Fibroblast of skin of back (primary cell): ENCODE measurements at places on chromosomes 1 and 21.
A peak's percentile ranks its signal among the peaks of the same experiment; 100 is the strongest.

DNA sequence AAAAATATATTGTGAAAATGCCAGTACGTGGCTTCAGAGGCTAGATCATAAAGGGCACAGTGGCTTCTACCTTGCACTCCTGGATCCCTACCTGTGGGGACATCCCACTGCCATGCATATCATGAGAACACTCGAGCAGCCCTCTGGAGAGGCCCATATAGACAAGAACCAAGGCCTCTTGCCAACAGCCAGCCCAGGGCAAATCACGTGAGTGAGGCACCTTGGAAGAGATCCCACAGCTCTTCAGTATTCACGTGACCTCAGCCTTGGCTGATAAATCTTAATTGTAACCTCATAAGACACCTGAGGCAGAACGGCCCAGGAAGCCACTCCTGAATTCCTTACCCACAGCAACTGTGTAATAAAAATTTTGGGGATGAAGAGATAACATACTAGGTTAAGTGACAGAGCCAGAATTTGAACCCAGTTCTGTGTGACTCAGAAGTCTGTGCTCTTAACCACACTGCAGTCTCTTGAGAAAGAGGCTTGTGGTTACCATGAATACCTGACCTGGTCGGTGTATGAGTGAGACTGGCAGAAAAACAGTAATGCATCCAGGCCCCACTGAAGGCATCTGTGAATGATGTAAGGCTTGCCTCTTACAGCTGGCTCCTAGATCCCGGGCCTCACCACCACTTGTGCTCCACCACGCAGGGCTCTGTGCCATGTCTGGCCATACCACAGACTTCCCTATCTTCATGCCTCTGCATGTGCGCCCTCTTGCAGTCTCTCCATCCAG, 6.9 kb upstream of the A3GALT2 start:
- DNase-seq: peak; percentile 86

- DNase-seq: no peak
Observed at GRCh38 chr1:50666849-50667248, 243.6 kb upstream of the DMRTA2 start.

- no peak for DNase-seq
Observed at GRCh38 chr1:179300112-179300511, 6.5 kb downstream of the SOAT1 start.

DNA sequence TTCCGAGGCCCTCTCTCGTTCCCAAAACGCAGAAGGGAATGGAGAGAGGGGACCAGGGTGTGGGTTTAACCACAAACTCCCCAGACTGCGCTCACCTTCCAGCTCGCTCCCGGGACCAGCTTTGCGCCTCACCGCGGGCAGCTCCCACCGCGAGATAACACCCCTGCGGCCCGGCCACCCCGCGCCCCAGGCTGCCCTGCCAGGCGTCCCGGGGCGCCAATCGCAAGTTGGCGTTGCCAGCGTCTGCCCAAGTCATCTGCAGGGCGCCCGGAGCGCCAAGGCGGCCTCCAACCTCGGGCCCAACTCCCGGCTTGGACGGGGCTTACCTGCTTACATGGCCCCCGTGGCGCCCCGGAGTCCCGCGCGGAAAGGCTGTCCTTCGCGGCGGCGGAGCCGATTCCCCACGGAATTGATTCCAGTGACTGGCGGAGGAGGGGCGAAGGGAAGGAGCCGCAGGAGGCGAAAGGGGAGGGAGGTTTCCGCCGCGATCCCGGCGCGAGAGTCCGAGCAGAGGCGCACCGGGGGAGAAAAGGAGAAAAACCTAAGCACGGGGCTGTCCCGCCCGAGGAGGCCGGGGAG, 456 bp downstream of the PTPN14 start:
- DNase-seq: no peak

DNA sequence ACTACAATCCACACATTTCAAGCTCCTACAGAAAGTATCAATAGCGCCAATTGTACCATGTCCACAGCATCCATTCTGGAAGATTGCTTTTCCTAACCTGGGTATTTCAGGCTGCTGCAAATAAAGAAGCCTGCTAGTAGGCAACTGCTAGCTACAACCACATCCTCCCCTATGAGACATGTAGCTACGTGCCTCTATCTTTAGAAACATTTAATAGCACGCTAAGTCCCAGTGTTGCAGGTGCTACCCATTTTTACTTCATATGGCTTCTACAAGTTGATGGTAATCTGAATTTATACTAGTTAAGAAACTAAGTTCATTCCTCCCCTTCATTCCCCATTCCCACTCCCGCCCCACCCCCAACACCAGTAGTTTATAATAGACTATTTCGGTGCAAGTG, 7.4 kb upstream of the AMPD1 start:
- DNase-seq: no peak

GRCh38 chr1:28591708-28592320, at the start of gene RAB42:
TSS of gene RAB42 (plus strand) at chr1:28592265. CDS start at chr1:28592512, 247 bp downstream.
- DNase-seq: peak; percentile 40

DNA sequence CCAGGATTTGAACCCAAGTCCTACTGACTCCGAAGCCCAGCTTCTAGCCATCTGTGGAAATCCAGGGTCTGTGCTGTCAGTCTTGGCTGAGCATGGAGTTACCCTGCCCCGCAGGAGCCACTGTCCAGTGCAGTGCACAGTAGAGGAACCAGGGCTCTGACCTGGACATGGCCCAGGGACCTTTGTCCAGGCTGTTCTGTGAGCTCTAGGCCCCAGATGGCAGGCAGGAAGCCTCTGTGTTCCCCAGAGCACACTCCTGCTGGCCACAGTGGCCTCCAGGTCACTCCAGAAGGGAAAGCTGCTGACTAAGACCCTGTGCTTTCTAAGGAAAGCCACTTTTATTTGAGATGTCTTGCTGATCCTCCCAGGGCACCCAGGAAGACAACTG, 13.8 kb downstream of the S100A7A start:
- no peak for DNase-seq
